Activated T-helper 17 cell treated with anti-CD3 and anti-CD28 coated beads, Interleukin-2, amount 50 U/mL, for 72 hours (primary cell): ENCODE measurements at places on chromosomes 16 and 17. TPM values are rescaled to one million over a fixed set of nuclear protein-coding genes. Genes with fewer than 3 reads are reported as not detected.

Gene CD300A
- total RNA-seq: 3.0 TPM

DNA sequence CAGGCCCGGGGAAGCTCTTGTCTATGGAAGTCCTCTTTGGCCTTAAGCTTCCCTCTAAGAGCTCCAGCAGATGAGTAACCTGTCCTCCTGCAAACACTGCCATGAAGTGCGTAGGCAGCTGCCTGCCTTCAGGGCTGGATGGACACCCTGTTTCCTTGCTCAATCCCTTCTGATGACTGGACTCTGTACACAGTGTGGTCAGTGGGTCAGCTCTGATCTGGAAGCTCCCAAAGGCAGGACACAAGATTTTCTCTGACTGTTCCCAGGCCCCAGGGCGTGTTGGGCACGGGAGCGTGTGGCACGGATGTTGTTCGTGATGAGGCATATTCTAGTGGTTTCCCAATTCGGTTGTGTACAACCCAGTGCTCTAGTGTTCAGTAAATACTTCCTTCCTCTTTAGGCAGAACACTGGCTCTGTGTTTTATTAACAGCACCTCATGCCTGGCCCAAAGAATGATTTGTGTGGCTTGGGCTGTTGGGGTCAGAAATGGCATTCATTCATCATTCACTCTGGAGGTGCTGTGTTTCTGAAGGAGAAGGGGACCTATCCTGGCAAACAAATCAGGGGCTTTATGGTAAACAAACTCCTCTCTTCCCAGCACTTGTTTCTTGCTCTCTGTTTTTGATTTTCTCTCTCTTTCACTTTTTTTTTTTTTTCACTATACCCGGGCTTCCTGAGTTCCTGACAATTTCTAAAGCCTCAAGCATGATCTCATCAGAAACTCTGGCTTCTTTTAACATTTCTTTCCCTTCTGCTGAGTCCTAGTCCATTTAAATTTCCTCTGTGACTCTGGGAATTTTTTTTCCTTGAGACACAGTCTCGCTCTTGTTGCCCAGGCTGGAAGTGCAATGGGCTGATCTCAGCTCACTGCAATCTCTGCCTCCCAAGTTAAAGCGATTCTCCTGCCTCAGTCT, 12.0 kb upstream of the RNF157 start:
- ATAC-seq: peak; percentile 91

DNA sequence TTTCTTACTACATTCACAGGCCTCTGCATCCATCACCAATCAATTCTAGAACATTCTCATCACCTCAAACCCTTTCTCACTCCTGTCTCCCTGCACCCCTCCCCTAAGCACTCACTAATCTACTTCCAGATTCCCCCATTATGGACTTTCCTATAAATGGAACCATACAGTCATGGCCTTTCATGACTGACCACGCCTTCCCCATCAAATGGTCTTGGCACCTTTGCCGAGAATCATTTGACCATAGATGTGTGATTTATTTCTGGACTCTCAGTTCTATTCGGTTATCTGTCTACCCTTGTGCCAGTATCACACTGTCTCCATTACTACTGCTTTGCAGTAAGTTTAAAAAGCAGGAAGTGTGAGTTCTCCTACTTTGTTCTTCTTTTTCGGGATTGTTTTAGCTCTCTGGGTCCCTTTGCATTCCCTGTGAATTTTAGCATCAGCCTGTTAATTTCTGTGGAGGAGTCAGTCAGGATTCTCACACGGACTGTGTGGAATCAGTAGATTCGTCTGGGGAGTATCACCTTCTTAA, 27.5 kb downstream of the GTF3C1 start:
- no peak for ATAC-seq

DNA sequence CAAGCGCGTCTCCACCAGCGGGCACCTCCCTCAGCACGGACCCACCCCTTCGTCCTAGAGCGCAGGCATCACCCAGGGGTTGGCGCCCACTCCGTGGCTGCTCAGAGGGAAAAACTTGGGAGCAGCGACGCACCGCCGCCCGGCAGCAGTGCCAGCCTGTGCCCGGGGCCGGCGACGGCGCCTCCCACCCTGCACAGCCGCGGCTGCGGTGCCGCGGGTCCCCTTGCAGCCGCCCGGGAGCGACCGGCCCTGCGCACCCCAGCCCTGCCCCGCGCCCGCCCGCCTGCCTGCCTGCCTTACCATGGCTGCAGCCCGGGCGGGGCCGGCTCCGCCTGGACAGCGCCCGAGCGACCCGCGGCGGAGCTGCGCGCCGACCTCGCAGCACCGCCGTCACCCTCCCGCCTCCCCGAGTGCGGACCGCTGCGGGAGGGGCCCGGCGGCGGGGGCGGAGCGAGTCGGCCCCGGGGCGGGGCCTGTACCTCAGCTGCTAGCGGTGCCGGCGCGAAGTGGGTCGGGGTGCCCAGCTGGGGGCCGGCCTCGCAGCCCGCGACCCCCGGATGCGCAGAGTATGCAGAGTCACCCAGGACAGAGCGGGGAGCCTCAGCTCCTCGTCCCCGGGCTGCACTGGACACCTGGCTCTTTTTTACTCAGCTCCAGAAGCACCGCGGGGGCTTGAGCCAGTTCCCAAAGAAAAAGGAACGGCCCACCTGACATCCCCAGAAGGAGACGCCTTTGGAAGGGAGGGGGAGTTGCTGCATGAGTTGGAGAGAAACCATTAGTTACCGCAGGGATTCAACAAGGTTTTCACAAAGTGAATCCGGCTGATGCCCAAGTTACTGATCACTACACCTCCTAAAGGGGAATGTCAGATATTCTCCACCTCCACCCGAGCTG, 17.5 kb upstream of the MTMR4 start:
- peak; percentile 93 for ATAC-seq

DNA sequence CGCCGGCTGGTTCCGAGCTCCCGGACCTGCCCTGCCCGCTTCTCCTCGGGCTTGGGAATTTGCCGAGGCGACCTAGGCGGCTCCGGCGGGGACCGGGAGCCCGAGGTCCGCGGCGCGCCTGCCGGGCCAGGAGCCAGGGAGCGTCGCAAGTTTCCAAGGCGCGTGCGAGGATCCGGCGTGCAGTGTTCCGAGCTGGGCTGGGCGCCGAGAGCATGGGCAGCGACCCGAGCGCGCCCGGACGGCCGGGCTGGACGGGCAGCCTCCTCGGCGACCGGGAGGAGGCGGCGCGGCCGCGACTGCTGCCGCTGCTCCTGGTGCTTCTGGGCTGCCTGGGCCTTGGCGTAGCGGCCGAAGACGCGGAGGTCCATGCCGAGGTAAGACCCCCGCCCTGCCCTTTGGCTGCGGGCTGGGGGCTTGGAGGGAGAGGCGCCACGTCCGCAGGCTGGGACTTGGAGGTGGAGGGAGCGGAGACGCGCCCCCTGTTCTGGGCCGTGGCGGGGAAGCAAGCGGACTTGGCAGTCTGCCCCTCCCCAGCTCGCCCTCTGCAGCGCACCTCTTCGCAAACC, 668 bp downstream of the MMP15 start:
- ATAC-seq: peak; percentile 17

- ATAC-seq: no peak
Observed at GRCh38 chr16:77491091-77491490, 56.3 kb upstream of the ADAMTS18 start.
